Neural crest cell (in vitro differentiated cells): ENCODE measurements at places on chromosomes 7 and 10. TPM values are rescaled to one million over a fixed set of nuclear protein-coding genes. Genes with fewer than 3 reads are reported as not detected.

TCTN3 gene
- total RNA-seq, result 45.5 and 46.6 TPM in 2 replicates

DNA sequence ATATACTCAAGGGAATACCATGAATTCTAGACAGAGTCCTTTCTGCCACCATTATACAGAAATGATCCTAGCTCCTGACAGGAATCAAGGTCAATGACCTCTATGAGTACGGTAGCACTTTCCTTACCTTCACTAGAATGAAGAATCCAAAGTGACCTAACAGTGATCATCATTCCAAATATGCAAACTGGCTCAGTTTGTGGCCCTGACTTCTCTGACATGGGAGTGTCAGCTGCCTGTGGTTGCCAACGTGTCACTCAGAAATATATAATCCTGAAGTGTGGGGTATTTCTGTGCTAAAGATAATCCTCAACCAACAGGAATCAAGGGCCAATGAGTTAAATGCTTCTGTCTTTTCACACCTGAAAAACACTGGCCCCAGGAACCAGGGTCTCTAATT lies 45.7 kb downstream of the COPG2 start:
- no peaks in the 10 kb centered on the region for H3K27me3 ChIP-seq
- no peak for DNase-seq
- peaks cover 65% of the 10 kb centered on the region for H3K36me3 ChIP-seq

SLC29A4 gene
- total RNA-seq, result 32.5 and 40.0 TPM in 2 replicates

DNA sequence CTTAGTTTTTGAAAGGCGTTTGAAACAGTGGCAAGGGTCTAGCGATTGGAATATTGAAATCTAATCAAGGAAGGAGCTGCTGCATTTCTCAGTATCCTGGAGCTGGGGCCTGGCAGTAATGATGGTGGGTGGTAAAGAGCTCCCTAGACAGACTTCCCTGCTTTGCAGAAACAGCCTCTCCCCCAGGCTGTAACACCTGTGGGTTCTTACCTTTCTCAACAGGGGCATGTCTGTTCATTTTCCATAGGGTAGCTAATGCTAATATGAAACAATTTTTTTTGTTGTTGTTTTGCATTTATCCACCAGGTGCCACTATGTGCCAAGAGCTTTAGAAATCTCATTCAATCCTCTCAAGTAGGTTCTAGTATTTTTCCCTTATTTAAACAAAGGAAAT lies 345.5 kb downstream of the REEP3 start:
- peaks cover 12% of the 10 kb centered on the region for H3K4me1 ChIP-seq
- H3K27me3 ChIP-seq, result peaks cover 19% of the 10 kb centered on the region
- no peak for DNase-seq
- H3K27ac ChIP-seq, result no peak overlapping the region
- H3K36me3 ChIP-seq, result no peaks in the 10 kb centered on the region
- H3K4me3 ChIP-seq, result no peak overlapping the region

NDUFA5 gene
- 62.6 and 62.7 TPM in 2 replicates for total RNA-seq

GRCh38 chr7:120108376-120108775 lies 164.6 kb upstream of the KCND2 start:
- no peaks in the 10 kb centered on the region for H3K27me3 ChIP-seq
- peaks cover 2% of the 10 kb centered on the region for H3K36me3 ChIP-seq
- H3K4me3 ChIP-seq, result no peak overlapping the region
- no peak overlapping the region for H3K27ac ChIP-seq
- H3K4me1 ChIP-seq, result no peaks in the 10 kb centered on the region

DNA sequence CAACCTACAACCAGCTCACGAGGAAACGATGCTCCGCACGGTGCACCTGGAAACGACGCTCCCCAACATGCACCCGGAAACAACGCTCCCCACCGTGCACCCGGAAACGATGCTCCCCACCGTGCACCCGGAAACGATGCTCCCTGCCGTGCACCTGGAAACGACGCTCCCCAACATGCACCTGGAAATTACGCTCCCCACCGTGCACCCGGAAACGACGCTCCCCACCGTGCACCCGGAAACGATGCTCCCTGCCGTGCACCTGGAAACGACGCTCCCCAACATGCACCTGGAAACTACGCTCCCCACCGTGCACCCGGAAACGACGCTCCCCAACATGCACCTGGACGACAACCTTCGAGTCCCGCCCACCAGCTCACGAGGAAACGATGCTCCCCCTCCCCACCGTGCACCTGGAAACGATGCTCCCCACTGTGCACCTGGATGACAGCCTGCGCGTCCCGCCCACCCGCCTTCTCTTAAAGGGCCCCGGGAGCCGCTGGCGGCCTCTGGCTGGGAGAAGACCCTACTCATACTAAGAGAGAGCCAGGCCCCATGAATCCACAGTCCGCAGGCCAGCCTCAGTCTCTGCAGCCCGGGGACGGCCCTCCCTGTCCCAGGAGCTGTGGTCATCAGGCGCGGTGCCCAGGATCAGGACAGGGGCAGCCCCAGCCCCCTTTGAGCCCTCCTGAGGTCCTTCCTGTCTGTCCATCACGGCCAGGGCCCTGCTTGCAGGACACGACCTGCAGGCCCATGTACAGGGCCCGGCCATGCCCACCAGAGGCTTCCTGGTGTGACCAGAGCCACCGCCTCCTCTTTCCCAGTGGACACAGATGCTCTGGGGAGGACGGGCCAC lies 98.3 kb downstream of the PDGFA start:
- H3K4me1 ChIP-seq, result no peaks in the 10 kb centered on the region
- H3K4me3 ChIP-seq, result no peak overlapping the region
- H3K27me3 ChIP-seq, result no peaks in the 10 kb centered on the region
- H3K36me3 ChIP-seq, result peaks cover 3% of the 10 kb centered on the region

- no peaks in the 10 kb centered on the region for H3K27me3 ChIP-seq
- DNase-seq, result no peak
- peaks cover 10% of the 10 kb centered on the region for H3K36me3 ChIP-seq
- peaks cover 5% of the 10 kb centered on the region for H3K4me1 ChIP-seq
These were observed 99.2 kb downstream of the DLG5 start for GRCh38 chr10:77827366-77827765.

- peak; percentile 43 for DNase-seq
- no peaks in the 10 kb centered on the region for H3K4me1 ChIP-seq
- H3K4me3 ChIP-seq, result peak overlapping the region; percentile 66
- no peaks in the 10 kb centered on the region for H3K36me3 ChIP-seq
- no peak overlapping the region for H3K27ac ChIP-seq
- H3K27me3 ChIP-seq, result peaks cover 41% of the 10 kb centered on the region
These were observed 69.8 kb upstream of the BAIAP2L1 start for GRCh38 chr7:98470485-98471240.

ATOH7 gene
- total RNA-seq, result 0.20 and 0.84 TPM in 2 replicates

PKD2L1 gene
- total RNA-seq, result 0.14 TPM in 1 of 2 replicates, not detected in the other

DNA sequence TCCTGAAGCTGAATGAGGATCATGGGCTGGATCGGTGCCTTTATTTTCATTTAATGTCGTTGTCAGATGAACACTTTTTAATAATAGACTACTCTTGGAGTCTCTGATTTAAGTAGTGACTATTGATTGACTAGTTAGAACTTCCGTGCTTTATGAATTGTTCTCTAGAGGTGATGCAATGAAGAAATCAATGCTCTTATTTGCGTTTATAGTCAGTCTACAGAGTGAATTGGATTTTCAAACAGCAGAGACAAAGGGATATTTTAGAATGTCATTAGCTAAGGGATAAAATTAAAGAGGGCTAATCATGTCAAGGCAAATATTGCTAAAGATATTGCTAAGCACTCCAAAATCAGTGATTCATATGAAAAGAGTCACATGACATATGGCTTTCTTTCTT lies 652.0 kb upstream of the NRP1 start:
- peaks cover 22% of the 10 kb centered on the region for H3K4me1 ChIP-seq
- H3K27ac ChIP-seq, result no peak overlapping the region
- H3K36me3 ChIP-seq, result no peaks in the 10 kb centered on the region
- H3K4me3 ChIP-seq, result no peak overlapping the region

AKR1D1 gene
- total RNA-seq, result not detected in 2 replicates

DNA sequence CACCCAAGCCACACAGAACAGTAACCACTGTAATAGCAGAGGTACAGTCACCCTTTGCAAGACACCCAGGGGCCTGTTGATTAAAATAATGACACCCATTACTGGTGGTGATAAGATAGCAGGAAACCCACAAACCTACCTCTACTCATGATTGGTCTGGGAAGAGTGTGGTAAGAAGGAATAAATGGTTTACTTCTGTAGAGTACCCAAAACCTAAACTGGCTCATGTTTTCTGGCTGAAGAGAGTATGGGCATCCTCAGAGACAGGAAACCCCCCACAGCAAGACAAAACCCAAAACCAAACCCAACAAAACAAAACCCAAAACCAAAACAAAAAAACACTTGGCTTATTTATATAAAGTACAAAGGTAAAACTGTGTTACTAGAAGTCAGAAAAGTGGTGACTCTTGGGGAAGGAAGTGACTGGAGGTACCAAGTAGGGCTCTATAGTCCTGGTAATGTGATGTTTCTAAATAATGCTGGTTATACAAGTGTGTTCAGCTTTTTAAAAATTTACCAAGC lies 15.5 kb upstream of the DNAJB12 start:
- DNase-seq, result no peak
- H3K36me3 ChIP-seq, result peaks cover 5% of the 10 kb centered on the region
- no peak overlapping the region for H3K27ac ChIP-seq
- no peaks in the 10 kb centered on the region for H3K27me3 ChIP-seq
- H3K4me1 ChIP-seq, result peaks cover 4% of the 10 kb centered on the region
